ENCODE measurements at places on chromosomes 12 and 14.

DNA sequence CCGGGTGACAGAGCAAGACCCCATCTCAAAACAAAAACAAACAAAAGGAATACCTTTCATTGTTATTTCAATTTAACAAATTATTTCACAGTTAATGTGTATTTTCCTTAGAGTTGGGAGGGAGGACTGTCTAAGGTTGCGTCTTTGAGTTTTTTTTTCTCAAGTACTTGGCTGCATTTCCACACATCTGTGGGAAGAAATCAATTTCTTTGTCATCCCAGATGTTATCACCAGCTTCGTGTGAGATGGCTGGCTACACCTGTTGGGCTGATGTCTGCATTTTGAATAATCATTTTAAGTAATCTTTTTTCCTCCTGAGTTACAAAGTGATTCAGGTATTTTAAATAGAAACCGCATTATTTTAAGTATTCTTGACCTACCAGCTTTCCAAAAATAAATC lies 59.4 kb downstream of the EML1 start:
- DNase-seq, result no peak

- DNase-seq, result no peak
Observed at GRCh38 chr14:96057738-96058137, 18.6 kb downstream of the C14orf132 start.

DNA sequence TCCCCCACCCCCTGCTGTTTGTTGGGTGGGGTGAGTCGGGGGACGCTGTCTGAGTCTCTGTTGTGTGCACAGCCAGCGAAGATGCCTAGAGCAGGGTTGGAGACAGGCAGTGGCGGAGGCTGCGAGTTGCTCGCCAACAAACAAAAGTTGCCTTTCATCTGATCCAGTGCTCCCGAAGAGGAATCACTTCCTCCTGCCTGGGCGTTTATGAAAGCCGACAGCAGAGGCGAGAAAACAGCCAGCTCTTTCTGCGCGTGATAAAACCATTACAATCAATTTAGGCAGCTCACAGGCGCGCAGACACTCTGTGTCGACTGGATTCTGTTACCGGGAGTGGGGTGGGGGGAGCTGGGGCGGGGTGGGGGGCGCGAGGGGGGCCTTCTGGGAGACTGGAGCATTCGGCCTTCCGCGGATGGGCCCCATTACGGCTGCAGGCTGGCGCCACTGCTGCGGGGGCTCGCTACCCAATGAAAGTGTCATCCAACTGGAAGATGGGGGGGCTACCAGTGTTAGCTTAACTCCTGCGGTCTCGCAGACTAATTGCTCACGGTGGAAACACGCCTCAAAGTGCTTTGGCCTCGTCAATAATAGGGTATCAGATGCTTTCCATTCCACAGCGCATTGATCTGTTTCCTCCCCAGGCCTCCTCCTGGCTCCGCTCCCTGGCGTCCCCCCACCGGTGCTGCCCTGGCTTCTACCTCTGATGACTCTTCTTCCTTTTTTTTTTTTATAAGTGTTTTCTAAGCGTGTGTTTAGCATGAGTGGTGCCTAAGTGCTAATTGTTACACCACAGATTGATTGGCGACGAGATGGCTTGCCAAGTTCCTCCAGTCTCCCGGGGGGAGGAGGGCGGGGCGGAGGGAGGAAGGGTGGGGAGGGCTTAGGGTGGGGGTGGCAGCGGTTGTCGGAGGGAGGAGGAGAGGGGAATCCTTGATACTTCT lies 678.4 kb downstream of the MED13L start:
- no peak for DNase-seq

DNA sequence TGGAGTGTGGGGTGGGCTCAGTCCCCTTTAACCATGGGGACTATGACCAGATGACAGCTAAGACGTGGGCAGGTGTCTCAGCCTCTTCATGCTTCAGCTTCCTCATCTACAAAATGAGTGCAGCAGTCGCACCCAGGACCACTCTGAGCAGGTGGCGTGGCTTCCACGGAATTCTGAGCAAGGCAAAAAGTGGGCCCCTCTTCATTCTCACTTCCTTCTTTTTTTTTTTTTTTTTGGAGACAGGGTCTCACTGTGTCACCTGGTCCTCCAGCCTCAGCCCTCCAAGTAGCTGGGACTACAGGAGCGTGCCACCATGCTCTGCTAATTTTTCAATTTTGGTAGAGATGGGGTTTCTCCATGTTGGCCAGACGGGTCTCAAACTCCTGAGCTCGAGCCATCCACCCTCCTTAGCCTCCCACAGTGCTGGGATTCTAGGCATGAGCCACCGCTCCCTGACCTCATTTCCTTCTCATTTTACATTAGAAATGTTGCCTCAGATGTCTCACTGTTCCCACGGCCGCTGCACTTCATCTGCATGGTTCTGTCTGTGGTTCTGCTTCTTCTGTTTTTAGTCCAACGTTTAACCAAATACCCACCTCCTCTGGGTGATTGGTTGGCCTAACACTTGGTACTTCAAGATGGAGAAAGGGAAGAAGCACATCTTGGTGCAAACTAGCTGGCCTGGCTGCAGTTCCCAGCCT lies 41.3 kb upstream of the BCL7A start:
- no peak for DNase-seq

DNA sequence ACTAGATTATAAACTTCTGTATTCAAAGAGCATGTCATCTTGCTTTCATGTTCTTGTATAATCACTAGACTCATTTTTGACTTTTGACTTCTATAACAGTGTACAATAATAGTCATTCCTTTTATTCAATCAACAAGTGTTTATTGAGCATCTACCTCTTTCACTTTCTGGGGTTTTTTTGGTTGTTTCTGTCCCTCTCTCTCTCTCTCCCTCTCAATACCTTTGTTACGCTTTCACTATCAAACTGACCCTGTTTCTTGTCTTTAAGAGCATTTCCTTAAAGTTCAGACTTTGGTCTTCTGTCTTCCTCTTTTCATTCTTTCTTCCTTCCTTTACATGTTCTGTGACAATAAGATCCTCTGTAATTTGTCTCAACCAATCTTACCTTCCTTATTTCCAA lies 49.5 kb downstream of the GPR137C start:
- no peak for DNase-seq

DNA sequence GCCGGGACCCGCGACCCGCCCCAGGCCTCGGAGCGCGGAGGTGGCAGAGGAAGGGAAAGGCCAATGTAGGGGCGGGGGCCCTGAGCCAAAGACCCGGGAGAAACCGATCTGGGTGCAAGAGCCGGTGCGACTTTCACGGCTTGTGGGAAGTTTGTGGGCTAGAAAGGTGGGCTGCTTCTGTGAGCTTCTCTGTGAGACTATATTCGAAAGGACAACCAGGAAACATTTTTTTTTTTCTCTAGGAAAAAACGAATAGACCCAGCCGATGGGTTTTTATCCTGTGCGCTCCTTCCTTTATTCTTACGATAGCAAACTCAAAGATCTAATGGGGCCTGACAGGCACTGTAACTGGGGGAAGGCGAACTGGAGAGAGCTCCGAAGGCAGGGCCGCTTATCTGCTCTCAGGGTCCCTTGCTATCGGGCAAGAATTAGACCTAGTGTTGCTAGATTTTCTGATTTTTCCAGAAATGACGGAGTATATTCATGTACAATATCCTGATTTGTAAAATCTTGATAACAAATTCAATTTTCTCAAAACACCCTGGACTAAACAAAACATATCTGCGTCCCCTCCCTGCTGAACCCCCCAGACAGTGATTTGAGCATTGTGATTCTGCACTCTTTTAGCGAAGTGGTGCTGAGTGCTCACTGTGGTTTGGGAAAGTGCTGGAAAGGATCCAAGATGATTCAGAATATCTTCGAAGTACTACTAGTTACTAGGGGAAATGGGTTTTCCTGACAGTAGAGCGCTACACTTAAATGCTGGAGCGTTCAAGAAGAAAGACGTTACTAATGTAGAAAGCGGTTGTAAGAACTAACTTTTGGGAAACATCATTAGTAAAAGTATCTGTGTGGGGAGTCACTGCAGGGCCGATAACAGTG lies 563 bp upstream of the STXBP6 start:
- peak; percentile 13 for DNase-seq

DNA sequence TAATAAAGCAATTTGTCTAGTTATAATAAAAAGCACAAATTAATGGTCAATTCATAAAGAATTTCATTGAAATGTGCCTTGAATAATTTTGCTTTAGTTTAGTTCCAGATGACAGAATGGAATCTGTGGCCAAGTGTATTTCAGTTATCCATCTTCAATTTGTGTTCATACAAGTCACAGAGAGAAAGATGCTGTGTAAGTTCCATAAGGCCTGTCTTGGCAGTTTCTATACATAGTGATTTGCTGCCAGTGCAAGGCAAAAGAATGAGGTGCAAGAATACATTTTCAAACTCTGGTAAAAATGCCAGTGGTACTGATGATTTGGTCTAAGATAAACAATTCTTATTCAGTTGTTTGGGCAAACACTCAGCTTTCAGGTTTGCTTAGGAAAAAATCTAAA lies 134.4 kb upstream of the PTPRB start:
- no peak for DNase-seq

GRCh38 chr12:93032758-93033157 lies 103.7 kb upstream of the EEA1 start:
- no peak for DNase-seq

- DNase-seq, result no peak
Observed at GRCh38 chr12:49098035-49098451, 3.4 kb upstream of the DHH start.

All from kidney glomerular epithelial cell (primary cell).